Activated T-cell treated with anti-CD3 and anti-CD28 coated beads for 48 hours (primary cell): ENCODE measurements at places on chromosomes 7 and 10.

- DNase-seq: no peak
These were observed 20.8 kb downstream of the VSIR start for GRCh38 chr10:71752391-71753090.

GRCh38 chr7:101896941-101897340 lies 79.5 kb downstream of the CUX1 start:
- no peak for DNase-seq

DNA sequence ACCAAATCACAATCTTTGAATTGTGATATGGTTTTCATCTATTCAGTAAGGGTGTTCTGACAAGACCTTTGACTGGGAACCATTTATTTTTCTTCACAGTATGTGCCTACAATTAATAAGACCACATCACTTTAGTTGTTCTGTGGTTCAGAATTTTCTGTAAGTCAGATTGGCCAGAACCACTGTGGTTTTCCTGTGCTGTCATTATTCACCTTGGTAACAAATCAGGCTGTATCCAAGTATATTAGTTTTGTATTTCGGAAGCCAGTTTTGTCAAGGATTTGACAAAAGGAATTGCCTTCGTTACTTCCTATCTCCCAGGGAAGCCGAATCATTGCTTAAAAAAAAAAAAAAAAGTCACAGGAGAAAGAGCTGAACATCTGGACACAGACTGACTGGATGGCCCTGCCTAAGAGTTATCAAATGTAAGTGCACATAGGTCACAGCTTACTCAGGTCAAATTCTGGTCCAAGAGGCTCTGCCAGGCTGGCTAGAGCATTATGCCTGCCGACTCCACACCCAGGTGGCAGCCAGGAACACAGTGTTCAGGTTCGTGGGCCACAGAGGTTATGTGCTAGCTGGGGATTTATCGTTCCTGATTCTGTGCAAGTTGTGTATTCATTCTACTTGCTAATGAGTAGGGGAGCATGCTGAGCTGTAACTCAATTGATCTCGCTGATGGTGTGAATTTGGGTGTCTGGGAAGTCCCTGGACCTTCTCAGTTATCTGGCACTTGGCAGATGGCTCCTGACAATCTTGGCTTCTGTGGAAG lies 175.3 kb downstream of the JAZF1 start:
- no peak for DNase-seq

- no peak for DNase-seq
These were observed 98.9 kb downstream of the HERPUD2 start for GRCh38 chr7:35596061-35596460.
